ENCODE measurements at places on chromosomes 6 and 20.

GRCh38 chr20:22770241-22770800 is 185.9 kb upstream of the FOXA2 start:
- no peak for DNase-seq

DNA sequence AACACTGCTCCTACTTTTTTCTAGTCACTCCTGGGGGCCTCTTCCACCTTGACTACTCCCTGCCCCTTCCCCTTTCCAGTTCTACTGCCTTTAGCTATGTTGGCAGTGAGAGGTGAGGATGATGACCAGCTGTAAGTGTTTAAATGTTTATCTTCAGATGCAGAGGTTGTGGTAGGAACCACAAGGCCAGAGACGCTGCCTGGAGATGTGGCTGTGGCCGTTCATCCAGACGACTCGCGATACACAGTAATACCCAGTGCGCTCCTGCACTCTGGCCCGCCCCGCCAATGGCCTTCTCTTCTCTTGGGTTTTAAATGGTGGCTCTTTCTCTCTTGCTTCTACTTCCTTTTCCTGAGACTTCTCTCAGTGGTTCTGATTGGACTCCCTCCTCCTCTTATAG is 4.6 kb downstream of the VARS2 start:
- no peak for DNase-seq

DNA sequence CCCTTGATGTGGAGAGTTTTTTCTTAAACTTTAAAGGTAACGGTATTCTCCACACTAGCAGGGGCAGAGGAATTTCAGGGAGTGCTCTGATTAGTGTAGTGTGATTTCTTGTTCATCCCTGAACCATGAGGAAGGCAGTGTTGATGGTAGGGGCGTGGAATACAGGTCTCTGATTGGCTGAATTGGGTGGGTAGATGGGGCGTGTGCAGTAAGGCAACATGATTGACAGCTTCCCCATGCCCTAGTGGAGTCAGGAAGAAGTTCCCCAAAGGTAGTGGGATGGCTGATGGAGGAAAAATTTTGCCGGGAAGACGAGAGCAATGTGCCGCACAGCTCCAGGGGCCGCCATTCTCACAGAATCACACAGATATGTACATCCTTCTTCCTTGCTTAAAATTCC is 97.4 kb upstream of the SALL4 start:
- DNase-seq: no peak

- peak; percentile 45 for DNase-seq
Measured at GRCh38 chr20:5996765-5997164, 46.3 kb downstream of the MCM8 start.

GRCh38 chr6:146357578-146358430 is 185.8 kb upstream of the RAB32 start:
- DNase-seq: no peak

DNA sequence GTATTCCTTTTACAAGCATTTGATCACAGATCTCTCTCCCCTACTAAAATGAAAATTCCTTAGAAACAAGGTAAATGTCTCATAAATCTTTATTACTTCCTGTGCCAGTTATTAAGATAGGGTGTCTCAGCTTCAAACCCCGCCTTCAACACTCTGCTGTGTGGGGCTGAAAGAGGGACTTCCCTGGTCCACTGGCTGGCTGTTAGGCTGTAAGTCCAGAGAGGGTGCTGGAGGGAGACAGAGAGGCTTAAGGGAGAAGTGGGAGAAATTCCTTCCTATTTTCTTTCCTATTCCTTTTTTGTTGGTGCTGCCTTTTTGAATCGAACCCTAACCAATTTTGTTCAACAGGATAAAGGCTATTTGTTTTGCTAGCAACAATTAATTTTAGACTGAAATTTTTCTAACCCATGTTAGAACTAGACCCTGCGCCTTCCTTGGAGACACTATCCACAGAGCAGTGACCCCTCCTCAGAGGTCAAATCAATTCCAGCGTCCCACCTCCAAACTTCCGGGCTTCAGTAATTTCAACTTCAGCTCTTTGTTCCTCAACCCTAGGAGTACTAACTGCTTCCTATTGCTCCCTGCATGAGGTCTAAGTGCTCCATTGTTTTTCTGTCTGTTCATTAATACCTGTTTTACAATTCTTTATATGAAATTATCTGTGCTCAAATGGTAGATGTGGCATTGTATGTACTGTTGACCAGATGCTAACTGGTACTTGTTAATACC is 207.5 kb upstream of the OPRM1 start:
- peak; percentile 44 for DNase-seq
